NCI-H2029 treated with DMSO at 0.1 percent for 48 hours (cell line): ENCODE measurements at places on chromosomes 2 and 18.

GRCh38 chr2:213148572-213149261 lies 2.7 kb downstream of the IKZF2 start:
- no peak for DNase-seq

GRCh38 chr2:121150713-121151112 lies 134.3 kb downstream of the TFCP2L1 start:
- DNase-seq, result no peak

DNA sequence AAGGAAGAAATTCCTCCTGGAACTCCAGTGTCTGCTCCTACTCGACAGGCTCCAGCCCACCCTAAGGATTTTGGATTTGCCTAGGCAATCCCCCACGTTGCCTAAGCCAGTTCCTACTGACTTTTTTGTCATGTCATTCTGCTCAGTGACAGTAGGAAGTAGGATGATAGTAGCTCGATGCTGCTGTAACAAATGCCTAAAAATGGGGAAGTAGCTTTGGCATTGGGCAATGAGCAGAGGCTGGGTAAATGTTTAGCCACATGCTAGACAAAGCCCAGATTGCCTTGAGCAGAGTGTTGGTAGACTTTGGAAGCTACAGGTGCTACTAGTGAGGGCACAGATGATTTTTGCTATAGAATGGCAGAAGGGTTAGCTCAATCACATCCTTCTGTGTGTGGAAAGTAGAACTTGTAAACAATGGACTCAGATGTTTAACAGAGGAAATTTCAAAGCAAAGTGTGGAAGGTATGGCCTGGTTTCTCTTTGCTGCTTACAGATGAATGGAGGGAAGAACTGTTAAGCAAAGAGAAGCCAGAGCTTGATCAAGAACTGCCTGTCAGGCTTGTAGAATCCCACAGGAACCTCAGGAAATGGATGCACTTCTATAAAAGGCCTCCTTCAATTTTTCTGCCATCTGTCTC lies 154.8 kb downstream of the RNF144A start:
- no peak for DNase-seq

GRCh38 chr2:34656632-34657031 lies 1057.5 kb upstream of the FAM98A start:
- no peak for DNase-seq
